AG04449 (cell line): ENCODE measurements at places on chromosomes 4 and X.

- no peak for DNase-seq
Measured at GRCh38 chr4:126061655-126062054, 746.9 kb downstream of the FAT4 start.

DNA sequence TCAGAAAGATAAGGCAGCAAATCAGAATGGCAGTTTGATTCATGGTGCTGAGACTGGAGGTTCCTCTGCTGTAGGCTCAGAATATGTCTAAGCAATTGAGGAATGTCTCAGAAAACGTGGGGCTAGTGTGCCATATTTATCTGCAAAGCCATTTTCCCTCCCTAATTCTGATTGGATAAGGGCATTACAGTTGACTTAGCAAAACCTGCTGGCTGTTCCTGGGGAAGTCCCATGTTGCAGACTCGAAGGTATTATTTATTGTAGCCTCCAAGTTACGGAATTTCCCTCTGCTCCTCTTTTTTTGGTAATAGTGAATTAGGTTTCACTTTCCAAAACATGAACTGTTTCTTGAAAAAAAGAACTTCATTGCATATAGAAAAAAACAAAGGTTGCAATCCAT is at the start of gene CXCL10:
TSS of gene CXCL10 (minus strand) at position 109 of the 400 bp plus-strand sequence. CDS start at position 43, 66 bp downstream.
- DNase-seq, result no peak

DNA sequence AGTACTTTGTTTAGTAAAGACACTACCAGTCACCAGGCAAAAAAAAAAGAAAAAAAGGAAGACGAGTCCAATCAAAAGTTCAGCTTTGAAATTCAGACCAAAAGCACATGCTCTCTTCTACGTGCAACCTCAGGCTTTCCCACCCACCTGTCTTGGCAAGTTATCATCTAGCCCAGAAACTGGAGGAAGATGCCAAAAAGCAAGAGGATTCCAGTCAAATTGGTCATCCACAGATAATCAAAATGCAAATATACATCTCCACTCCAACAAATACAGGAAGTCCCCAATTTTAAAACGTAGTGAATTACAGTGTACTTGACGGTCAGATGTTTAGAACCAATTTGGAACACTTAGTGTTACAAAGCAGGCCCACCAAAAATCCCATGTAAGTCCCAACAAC is 96.5 kb downstream of the PALLD start:
- DNase-seq, result no peak

DNA sequence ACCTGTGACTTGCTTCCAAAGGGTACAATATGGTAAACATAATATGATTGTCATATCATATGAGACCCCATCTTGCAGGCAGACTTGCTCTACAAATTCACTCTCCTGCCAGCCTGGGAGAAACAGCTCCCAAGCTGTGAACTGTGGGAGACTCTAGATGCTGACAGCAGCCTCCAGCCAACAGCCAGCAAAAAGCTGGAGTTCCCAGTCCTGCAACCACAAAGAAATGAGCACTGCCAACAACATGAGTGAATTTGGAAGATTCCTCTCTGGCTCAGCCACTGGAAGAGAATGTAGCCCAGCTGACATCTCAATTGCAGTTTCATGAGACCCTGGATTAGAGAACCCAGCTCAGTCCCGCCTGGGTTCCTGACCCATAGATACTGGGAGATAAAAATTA is 145.4 kb downstream of the QDPR start:
- DNase-seq, result no peak

- DNase-seq, result no peak
Measured at GRCh38 chrX:130300010-130300282, 31.2 kb upstream of the ZNF280C start.
